Esophagus muscularis mucosa (tissue), 4 donors: ENCODE measurements at places on chromosomes 5 and 9.

DNA sequence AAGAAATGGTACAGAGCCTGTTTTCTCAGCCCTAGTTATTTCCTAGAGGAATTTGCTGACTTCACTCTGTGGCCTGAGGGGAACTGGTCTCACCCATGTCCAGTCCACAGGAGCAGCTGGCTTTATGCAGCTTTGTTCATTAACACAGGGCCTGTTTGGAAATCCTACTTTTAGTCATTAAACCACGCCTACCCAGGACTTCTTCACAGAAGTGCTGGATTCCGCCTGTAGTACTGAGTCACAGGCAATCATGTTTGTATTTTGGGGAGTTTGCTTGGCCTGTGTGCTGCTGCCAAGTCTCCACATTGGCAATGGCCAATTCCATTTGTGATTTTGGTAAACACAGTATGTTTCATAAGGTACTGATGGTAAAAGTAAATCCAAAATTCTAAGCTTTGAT lies 52.8 kb downstream of the CTNND2 start:
- no peak for DNase-seq

- no peak for DNase-seq
Measured at GRCh38 chr5:151134228-151134627, 23.4 kb downstream of the ANXA6 start.

GRCh38 chr9:135101486-135101885 lies 14.0 kb downstream of the OLFM1 start:
- DNase-seq: no peak

DNA sequence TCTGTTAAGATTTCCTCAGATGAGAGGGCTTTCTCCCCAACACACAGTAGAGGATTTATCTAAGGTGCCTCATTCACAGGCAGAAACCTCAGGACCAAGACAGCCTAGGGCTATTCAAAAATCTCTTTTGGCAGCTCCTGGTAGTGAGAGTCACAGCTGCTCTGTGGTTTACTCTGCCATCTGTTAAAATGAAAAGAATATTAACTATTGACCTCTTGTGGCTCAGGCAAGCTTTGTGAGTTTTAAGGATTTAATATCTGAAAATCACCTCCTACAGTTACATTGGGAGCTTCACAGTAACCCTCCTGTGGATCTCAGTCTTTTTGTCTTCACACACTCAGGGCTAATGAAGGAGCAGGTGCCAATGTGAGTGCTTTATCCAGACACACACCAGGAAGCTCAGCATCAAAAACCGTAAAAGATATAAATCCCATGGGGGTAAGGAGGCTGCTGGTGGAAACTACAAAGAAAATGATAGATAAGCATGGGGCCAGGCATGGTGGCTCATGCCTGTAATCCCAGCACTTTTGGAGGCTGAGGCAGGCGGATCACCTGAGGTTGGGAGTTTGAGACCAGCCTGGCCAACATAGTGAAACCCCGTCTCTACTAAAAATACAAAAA lies 29.7 kb downstream of the PPP1R2B start:
- DNase-seq: no peak

DNA sequence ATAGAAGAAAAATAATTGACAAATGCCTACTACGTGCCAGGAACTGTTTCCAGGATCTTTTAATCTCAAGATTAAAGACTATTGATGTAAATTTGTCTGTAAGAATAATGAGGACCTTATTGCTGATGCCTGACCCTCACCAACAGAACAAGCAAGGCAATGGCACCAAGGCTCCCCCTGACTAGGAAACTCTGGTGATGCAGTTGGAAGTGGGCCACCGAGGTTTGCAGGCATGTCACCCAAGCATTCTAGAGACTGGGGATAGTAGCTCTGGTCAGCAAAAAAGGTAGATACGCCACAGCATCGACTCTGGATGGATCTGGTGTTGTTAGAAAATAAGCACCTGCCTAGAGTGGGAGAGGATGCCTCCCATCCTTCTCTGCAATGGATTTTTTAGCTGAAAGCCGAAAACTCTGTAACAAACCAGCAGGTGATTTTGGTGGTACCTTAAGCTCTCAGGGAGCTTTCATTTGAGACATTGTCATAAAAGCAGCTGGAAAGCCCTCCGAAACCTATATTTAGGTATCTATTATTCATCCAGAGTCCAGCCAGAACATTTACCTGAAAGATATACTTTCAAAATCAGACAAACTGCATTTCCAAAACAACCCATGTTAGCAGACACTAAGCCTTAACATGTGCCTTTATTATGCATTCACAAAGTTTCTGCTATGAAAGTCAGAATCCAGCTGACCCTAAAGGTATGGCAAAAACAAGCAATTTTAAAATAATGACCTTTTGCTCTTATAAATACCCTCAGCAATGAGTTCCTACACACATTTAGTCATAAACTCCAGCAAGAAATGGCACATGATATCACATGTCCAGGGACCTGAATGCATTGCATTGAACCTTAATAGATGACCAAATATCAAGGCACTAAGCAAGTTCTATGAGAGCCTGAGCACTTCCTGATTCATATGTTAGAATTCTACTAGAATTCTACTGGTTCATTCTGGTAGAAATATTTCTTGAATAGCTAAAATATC lies 308.4 kb downstream of the PDE4D start:
- DNase-seq: no peak

- no peak for DNase-seq
Measured at GRCh38 chr5:133259199-133259997, 207.6 kb downstream of the HSPA4 start.

GRCh38 chr9:125428060-125428901 lies 166.7 kb downstream of the GAPVD1 start:
- DNase-seq: no peak

GRCh38 chr9:72577212-72577753 lies 55.9 kb downstream of the TMC1 start:
- DNase-seq: no peak

DNA sequence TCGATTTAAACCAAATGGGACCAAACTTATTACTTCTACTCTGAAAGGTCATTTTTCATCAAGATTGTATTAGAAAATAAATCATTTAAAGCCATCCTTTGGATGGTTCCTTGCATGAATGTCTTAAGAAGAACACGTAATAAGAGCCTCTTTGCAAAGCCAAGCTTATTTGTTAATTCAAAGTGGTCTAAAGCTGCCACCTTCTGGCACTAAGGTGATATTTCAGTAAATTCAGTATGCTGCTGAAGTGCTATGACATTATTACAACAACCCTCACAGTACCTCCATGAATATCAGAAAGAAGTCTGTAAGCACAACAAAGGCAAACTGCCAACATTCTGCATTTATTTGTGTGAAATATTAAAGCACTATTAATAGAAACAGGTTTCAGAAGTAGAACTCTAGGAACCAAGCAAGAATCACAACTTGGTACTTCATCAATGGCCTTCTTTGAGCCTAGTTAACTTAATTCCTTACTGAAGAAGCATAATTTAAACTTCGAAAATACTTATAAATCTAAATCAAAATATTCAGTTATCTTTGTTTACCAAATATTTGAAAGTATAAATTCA lies 53.1 kb upstream of the TYRP1 start:
- no peak for DNase-seq

DNA sequence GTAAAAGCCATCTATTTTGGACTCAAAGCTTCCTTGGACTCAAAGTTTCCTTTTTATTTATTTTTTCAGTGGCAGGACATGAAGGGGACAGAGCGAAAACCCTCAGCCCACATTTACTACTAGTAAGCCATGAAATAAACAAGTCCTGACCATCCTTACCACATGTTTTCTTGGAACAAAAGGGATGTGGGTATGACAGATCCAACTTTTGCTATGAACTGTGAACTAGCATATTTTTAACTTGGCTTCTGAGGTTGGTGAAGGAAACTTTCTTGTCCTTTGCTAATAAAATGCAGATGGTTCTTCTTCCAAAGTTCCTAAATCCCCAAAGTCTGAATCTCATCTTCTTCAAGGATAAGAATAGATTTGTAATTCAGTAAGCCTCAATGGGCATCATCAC lies 122.7 kb upstream of the TNC start:
- no peak for DNase-seq

DNA sequence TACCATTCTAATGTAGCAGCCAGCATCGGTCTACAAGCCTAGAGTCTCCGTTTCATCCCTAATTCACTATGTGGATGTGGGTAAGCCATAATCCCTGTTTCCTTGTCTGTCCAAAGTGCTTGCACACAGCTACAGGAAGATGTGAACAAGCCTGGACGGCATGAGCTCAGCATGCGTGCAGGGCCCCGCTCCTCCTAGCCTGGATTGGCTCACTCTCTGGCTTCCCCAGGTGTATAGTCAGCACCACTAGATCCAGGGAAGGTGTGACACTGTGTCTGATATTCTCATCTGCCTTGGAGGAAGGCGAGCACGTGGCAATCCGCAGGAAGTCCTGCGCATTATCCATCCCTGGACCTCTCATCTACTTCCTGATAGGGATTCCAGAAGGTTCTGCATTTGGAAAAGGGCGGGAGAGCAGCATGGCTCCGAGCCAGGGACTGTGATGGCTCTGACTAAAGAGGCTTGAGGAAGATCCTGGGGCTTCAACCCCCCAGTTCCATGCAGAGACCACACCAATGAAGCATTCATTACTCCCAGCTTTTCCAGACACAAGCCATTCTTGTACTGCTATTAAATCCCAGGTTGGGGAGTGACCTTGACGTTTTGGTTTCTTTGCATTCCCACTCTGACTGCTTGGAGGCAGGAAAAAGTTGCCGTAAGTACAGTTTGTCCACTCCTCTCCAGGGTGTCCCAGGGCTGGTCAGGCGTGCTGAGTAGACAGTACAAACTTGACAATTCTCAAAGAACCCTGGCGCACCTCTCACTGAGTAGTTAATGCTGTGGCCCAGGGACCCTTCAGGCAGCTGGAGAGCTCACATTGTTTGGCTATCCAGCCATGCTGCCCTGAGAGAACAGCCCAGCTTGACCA lies 65.6 kb downstream of the PSD2 start:
- no peak for DNase-seq

- no peak for DNase-seq
Measured at GRCh38 chr9:20722221-20722620, 38.2 kb downstream of the FOCAD start.

DNA sequence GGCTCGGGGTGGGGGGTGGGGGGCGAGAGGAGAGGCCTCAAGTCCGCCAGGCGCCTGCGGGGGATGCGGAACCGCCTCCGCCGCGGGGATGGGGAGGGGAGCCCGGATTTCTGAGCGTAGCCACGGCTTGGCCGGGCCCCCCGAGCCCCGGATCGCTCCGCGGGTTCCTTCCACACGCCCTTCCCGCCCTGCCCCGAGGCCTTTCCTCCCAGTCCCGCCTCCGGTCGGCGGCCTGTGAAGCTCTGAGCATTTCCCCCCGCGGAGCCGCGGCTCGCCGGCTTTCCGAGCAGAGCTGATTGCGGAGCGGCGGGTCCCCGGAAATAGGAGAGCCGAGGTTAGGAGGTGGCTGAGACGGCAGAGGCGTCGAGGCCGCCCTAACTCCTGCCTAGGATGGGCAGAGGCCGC lies 6.1 kb downstream of the IRX4 start:
- no peak for DNase-seq

DNA sequence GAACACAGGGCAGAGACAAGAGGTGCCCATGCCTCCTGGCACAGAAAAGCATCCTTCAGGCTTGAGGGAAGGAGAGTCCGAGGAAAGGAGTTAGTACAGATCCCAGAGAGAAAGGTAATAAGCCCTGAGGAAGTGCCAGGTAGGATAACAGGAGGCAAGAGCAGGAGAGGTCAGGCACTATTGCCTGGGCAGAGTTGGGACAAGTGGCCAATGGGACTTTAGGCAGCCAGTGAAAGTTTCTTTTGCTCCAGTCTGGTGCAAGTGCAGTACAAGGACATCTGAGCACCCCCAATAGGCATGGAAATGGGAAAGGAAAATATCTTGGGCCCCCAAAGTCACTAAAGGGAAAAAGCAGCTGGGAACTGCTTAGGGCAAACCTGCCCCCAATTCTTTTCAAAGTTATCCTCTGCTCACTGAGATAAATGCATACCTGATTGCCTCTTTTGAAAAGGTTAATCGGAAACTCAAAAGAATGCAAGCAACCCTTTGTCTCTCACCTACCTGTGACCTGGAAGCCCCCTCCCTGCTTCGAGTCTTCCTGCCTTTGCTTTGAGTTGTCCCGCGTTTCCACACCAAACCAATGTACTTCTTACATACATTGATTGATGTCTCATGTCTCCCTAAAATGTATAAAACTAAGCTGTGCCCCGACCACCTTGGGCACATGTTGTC lies 46.5 kb downstream of the ELOVL7 start:
- DNase-seq: no peak

DNA sequence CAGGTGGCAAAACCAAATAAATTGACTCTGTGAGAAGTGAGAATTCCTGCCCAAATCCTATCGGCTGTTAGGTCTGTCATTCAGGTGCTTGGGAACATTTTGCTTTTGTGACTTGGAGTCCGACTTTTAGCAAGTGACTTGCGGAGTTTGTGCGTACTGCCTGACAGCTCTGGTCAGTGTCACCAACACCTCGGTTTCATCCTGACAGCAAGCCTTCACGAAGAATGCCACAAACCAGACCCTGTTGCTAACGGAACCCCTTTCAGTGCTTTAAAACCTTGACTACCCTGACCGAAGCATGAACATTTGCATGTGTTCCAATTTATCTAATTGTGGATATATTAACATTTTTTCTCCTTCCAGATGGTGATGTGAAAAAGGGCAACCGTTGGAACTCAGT lies 26.5 kb downstream of the LIX1 start:
- peak; percentile 84 for DNase-seq

DNA sequence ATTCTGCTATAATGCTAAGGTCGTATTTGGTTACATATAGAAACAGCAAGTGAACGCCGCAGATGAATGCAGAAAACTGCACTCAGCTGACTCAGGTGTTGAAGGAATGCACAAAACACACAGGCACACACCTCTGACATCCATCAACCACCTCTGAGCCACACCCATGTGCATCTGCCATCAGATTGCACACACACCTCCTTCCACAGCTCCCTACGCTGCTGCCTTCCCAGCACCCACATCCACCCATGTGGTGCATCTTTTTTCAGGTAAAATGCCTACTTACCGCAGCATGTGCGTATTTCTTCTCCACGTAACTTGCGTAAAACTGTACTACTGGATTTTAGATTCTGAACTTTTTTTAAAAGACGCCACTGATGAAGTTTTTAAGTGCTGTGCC lies 7.1 kb downstream of the STK10 start:
- DNase-seq: no peak

DNA sequence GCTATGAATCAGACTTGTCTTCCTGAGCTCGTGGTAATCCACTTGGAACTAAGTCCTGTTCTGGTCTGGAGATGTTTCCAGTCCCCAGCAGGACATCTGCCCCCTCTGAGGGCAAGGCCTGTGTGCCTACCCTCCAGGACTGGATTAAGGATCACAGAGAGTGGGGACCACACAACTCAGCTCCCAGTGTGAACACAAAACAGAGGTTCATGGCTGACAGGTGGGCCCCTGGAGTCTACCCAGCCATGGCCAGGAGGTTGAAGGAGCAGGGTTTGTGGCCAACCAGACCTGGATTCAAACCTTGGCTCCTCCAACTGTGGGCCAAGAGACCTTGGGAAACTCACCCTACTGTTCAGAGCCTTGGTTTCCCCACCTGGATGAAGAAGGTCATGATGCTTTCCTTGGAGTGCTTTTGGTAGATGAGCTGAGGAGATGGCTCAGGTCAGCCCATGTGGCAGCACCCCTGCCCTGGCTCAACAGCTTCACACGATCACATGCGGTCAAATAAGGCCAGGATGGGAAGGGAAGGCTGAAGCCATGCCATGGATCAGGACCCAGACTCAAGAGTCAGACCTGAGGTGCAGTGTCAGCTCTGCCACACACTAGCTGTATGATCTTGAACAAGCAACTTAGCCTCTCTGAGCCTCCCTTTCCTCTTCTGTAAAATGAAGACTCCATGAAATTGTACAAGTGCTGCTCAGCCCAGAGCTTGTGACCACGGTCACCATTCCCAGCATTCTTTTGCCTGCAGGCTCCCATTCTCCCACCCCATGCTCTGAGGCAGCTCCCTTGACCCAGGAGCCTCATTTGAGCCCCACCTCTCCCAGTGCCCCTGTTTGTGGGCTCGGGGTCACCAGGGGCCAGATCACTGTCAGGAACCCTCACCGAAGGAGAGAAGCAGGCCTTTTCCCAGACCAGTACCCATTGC lies 27.3 kb upstream of the ANGPTL2 start:
- DNase-seq: peak; percentile 64
